Activated naive CD8-positive, alpha-beta T cell treated with anti-CD3 and anti-CD28 coated beads, Interleukin-2, amount 50 U/mL, for 24 hours (primary cell): ENCODE measurements at places on chromosomes 7 and 10.
A peak's percentile ranks its signal among the peaks of the same experiment; 100 is the strongest.

DNA sequence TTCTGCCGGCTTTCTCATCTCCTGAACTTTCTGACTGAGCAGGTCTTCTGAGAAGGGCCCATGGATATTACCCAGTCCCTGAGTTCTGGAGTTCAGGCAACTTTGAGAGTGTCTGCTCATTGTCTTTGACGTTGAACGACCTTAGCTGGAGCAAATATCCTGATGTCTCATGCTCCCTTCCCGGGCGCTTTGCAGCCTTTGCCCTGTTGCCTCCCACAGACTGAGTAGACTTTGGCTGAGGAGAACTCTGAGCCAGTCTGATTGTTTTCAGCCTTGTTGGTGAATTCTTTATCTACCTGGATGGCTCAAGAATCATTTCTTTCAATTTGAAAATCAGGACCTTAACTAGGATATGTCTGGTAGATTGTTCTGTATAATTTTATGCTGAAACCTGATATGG lies 353.7 kb downstream of the GLRX3 start:
- no peak for DNase-seq
- no peaks in the 10 kb centered on the region for H3K27me3 ChIP-seq
- no peaks in the 10 kb centered on the region for H3K36me3 ChIP-seq
- H3K4me3 ChIP-seq: no peak overlapping the region

DNA sequence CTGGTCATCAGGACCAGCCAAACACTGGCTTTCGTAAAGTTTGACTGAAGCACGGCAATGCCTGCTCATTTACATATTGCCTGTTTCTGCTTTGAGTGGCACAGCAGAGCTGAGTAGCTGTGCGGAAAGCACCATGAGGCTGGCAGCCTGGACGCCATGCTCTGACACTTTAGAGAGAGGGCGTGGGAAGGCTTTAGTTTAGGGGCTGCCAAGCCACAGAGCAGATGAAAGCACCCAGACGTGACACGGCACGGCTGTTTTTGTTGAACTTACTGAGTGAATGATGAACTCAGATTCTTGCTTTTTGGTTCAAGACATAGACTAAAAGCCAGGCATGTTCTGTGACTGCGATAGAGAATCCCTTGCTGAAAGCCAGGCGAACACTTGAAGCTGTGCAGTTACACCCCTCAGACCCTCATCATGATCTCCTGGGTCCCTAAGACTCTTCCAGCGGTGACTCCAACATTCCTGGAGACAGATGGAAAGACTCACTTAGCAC lies 182.1 kb downstream of the ZMYND11 start:
- peaks cover 31% of the 10 kb centered on the region for H3K4me1 ChIP-seq
- H3K4me3 ChIP-seq: peak overlapping the region; percentile 6
- peak overlapping the region; percentile 65 for H3K27ac ChIP-seq
- H3K27me3 ChIP-seq: no peaks in the 10 kb centered on the region
- H3K36me3 ChIP-seq: no peaks in the 10 kb centered on the region

- H3K27ac ChIP-seq: peak overlapping the region; percentile 97
- DNase-seq: peak; percentile 58
- peaks cover 5% of the 10 kb centered on the region for H3K27me3 ChIP-seq
Measured at GRCh38 chr7:1961701-1962276, 271.0 kb downstream of the MAD1L1 start.

- no peak for DNase-seq
- no peaks in the 10 kb centered on the region for H3K4me1 ChIP-seq
- no peak overlapping the region for H3K4me3 ChIP-seq
Measured at GRCh38 chr7:49091519-49091918, 167.2 kb downstream of the CDC14C start.

- H3K36me3 ChIP-seq: peaks cover 36% of the 10 kb centered on the region
- no peak overlapping the region for H3K4me3 ChIP-seq
- no peak for DNase-seq
- no peaks in the 10 kb centered on the region for H3K27me3 ChIP-seq
Measured at GRCh38 chr10:188546-188945, 53.3 kb downstream of the ZMYND11 start.

DNA sequence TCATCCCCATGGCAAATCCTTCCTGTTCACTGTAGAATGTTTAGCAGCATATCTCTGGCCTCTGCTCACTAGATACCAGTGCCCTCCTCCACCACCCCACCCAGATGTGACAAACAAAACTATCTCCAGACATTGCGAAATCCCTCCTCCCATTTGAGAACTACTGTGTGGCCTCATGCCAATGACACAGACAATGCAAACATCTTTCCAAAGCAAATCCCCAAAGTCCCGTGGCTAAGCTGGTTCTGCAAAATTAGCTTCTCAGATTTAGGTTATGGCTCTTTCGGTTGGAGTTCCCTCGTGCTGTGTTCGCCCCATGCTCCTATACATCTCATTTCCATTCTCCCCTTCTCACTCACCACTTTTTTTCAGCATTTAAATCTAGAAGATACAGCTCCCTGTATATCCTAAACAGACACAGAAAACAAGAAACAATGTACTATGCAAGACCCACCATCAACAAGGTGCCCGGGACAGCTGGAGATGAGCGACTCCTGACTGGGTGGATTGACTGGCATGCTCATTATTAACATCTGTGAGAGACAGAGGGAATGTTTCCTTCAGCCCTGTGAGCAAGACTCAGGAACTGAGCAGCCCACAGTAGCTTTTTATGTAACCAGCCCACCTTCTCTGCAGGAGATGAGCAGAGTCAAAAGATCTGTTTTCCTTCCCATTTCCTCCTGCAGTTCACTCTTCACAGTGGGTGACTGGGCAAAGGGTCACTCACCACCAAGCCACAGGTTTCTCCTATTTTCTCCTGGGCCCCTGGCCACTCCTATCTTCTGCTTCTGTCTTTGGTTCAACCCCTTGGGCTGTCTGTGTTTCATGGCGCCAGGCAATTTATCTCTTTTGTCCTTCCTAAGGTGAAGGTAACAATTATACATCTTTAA lies 225.7 kb upstream of the AOAH start:
- peaks cover 76% of the 10 kb centered on the region for H3K36me3 ChIP-seq
- H3K4me3 ChIP-seq: no peak overlapping the region
- no peak for DNase-seq
- peaks cover 3% of the 10 kb centered on the region for H3K4me1 ChIP-seq
- no peaks in the 10 kb centered on the region for H3K27me3 ChIP-seq

DNA sequence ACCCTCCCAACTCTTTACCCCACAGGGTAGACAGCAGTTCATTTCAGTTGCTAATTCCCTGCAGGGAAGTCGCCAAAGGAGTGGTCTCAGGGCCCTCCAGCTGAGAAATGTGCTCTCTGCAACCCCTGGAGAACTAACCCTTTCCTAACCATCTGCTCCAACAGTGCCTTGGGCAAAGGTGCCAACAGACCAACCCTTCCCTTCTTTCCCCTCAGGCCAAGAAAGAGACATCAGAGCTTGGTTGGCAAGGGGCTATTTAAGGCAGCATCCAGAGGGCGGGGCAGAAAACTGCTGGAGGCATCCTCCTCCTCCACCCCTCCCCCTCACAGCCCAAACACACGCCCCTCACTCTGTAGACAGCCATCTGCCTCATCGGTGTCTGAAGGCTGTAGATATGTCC lies 1.7 kb downstream of the SORBS1 start:
- H3K27me3 ChIP-seq: peaks cover 13% of the 10 kb centered on the region
- no peak overlapping the region for H3K27ac ChIP-seq
- no peaks in the 10 kb centered on the region for H3K36me3 ChIP-seq
- no peak for DNase-seq
- H3K4me3 ChIP-seq: peak overlapping the region; percentile 93
